Neural crest cell (in vitro differentiated cells): ENCODE measurements at places on chromosomes 1 and 21.
A peak's percentile ranks its signal among the peaks of the same experiment; 100 is the strongest.

- no peak for DNase-seq
Measured at GRCh38 chr21:43194303-43195120, 25.7 kb downstream of the CRYAA start.

DNA sequence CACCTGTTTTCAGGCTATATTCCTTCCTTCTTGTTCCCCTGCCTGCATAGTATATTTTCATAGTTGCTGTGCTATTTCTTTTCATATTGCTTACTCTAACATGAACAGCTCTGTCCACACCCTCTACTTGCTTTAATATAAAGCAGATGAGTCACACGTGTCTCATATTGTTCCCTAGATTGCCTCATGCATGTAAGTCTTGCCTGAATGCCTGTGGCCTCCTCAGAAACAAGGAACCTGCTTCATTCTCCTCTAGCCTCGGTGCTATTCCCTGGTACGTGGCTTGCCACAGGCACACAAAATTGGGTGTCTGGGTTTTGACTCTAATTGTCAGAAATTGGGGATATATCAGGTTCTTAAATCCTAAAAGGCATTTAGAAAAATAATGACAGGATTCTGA, 16.5 kb upstream of the PKP1 start:
- DNase-seq = no peak

DNA sequence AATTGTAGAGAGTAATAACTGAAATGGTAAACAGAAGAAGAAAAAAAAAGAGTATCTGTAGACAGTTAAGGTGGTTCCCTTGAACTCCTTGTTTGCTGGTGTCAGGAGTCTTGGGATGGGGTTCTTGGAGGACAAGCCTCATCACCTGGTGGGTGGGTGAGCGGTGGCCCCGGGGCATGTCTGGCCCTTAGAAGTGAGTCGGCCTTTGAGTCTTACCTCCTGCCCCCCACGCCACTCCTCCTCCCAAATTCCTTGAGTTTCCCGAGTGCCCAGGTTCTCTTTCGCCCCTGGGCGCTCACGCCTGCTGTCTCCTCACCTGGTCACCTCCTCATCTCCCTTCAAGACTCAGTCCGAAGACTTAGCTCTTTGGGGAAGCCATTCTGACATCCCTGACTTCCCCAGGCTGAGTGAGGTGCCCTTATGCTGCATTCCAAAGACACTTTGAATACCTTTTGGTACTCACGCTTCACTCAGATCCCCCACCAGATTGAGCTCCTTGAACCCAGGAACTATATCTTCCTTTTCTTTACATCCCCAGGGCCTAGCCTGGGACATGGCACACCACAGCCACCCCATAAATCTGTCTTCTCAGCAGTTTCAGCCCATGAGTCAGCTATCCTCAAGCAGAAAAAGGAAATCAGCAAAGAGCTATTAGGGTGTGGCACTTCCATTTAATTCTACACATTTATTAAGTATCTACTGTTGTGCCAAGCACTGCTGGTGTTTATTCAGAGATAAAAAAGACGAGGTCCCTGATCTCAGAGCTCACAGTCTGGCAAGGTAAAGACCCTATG, 13.5 kb upstream of the IKBKE start:
- no peak for DNase-seq

- no peak for DNase-seq
Measured at GRCh38 chr1:80403471-80403893, 1397.0 kb upstream of the ADGRL4 start.

GRCh38 chr21:45640001-45640887, 3.3 kb upstream of the PCBP3 start:
- DNase-seq = no peak

- DNase-seq = peak; percentile 41
Measured at GRCh38 chr1:36154765-36155407, 1.1 kb upstream of the MAP7D1 start.

- no peak for DNase-seq
Measured at GRCh38 chr1:158422212-158422611, 3.8 kb downstream of the OR10K2 start.

DNA sequence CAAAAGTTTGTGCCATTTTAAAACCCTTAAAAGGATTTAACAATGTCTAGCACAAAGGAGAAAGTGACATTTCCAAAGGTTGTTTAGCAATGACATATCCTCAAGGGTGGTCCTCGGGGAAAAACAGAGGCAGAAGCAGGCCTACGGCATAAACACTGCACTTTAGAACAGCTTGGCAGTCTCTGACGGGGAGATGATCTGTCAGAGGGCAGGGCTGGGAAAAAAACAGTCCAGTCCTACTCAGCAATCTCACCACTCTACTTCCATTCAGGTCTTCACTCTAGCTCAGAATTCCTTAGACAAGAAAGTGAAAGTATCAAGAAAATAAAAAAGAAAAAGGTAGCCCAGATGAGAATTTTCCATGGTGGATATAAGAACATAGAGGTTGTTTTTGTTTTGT, 4.1 kb downstream of the CRYZ start:
- DNase-seq = no peak

DNA sequence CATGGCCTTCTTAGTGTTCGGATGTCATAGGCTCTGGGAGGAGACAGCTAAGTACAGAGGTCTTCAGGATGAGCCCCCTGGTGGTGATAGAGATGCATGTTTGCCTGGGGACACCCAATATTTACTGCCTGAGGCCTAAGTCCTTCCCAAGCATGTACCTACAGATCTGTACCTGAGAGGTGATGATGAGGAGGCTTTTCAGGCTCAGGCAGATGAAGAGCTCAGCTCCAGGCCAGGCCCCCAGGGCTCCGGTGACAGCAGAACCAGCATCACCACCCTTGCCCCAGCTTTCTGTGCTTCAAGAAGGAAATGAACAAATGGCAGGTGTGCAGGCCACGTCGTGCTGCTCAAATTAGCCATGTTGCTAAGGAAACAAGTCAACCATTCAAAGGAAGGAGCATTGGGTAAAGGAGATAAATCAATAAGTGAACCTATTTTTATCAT, 21.1 kb downstream of the CACNA1E start:
- peak; percentile 16 for DNase-seq

DNA sequence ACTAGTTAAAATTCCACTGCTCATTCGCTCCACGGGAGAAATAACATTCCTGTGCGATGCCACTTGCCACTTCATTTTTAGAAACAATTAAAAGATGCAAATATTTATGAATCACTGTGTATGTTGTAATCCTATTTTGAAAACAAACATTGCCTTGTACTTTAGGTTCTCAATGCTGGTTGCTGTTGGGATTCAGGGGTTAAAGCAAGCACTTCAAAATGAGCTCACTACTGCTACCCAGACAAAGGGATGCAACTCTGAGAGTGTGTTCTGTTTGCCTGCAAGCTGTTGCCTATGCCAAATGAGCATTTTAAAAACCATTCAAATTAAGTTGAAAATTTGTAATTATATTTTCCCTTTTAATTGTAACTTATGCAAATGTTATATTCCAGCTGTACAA, 87.5 kb downstream of the RWDD3 start:
- no peak for DNase-seq

DNA sequence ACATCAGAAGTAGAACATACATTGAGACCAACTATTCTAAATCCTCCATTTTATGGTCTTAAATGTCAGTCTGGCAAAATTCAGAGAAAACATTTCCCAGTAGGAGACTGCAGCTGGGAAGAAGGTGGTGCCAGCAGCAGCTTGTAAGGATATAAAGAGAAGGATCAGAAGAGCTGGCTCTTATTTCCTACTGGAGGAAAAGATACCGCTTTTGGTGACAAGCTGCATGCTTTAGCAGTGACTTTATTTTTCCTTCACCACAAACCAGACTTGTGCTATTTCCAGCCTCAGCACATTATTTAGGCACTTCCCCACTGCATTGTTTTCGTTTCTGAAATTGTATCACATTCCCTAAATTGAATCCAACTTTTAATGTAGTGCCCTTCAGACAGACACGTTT, 28.4 kb downstream of the RNF11 start:
- no peak for DNase-seq

GRCh38 chr1:53603431-53603830, 135.5 kb downstream of the GLIS1 start:
- DNase-seq = no peak

- no peak for DNase-seq
Measured at GRCh38 chr1:42316292-42316691, 18.7 kb downstream of the FOXJ3 start.

- no peak for DNase-seq
Measured at GRCh38 chr1:109923131-109923945, 12.7 kb downstream of the CSF1 start.

DNA sequence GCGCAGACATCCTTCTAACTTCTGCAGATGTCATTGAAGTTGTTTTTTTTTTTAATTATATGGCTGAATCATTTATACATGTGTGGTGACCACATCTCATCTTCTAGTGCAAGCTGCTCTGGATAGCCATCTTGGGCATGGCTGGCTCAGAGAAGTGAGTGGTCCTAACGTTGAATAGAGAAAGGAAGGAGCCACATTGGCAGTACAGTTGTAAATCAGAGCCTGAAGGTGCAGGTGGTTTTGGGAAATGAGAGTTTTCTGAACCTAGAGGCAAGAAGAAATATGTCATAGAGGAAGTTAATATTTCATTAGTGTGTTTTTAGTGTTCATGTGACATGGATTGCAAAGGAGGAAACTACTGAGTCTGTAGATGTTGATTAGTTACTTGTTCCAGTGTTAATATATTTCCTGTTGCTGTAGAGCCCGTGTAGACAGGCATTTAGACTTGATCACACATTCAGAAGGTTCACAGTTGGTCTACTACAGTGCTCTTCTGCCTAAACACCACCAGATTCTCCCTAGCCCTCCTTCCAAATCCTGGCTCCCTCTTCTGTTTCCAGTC, 163.7 kb downstream of the ROR1 start:
- DNase-seq = no peak

DNA sequence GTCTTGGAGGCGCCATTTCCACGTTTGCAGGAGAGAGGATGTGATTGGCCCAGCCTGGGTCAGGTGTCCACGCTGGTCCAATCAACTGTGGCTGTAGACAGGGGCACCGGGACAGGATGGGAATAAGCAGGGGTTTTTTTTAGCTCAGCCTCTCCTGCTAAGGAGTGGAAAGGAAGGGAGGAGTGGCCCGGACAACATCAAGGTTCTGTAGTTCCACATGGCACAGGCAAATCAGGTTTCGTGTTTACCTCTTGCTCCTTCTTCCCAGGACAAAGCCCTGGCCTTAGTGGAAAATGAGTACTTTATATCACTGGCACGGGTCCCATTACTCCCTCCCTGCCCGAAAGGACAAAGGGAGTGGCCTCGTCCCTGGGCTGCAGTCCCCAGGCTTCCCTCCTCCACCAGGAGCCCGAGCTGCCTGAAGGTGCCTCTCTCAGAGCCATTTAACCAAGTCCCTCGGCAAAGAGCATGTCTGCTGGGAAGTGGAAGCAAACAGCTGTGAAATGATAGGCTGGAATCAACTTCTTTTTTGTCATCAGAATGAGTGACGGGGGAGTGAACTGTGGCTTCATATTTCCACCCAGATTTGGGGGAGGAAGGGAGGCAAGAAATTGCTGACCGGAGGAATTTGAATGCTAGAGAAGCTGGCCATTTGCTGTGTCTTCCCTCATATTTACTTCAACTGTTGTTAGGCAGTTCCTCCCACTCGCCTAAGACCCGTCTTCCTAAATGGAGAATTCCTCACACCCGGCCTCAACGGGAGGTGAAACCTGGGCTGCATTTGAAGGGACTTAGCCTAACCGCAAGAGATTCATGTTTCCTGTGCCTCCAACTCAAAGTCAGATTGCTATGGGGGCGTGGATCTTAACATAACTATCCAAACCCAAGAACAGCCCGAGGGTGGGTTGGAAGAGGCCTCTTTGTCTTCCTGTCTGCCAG, 84.9 kb upstream of the SLC44A3 start:
- no peak for DNase-seq
